Thoracic aorta (tissue), 2 donors: ENCODE measurements at places on chromosomes 5 and 9.

- DNase-seq, result no peak
Observed at GRCh38 chr5:77560677-77561263, 68.7 kb upstream of the WDR41 start.

DNA sequence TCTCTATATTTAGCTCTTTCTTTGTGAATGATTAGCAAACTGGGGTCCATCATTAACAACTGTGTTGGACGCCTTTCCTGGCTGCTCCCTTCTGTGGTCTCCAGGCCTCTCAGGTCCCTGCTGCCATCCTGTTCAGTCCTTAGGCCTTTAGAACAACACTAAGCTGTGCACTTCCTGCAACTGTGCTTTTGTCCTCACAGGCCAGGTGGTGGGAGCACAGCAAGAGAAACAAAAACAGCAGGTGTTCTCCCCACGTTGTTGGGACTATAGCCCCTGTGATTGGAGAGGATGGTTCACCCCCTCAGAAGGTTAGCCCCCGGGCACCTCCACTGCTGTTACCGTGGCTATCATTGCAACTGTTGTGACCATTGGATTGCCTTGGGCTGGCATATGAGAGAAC, 41.7 kb upstream of the CLINT1 start:
- no peak for DNase-seq

- DNase-seq, result no peak
Observed at GRCh38 chr5:35436400-35437057, 181.1 kb upstream of the SPEF2 start.

- DNase-seq, result no peak
Observed at GRCh38 chr9:87201351-87201751, 254.0 kb upstream of the GAS1 start.

DNA sequence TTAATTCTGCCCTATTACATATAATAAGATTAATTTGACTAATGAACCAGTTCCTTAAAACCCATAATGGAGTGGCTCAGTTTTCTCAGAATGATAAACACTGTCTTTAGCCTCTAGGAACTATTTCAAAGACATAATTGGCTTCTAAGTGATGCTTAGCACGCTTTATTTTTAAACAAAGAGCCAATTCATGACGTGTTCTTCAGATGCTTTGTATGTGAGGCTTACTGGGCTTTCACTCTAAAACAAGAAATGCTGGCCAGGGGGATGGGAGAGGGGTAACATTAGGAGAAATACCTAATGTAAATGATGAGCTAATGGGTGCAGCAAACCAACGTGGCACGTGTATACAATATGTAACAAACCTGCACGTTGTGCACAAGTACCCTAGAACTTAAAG, 7.6 kb upstream of the SFXN1 start:
- no peak for DNase-seq

- no peak for DNase-seq
Observed at GRCh38 chr5:98564836-98565235, 208.6 kb upstream of the RGMB start.

- DNase-seq, result no peak
Observed at GRCh38 chr5:165209101-165209727, 1703.8 kb downstream of the MAT2B start.

GRCh38 chr5:39449591-39449990, 24.8 kb upstream of the DAB2 start:
- DNase-seq, result no peak

DNA sequence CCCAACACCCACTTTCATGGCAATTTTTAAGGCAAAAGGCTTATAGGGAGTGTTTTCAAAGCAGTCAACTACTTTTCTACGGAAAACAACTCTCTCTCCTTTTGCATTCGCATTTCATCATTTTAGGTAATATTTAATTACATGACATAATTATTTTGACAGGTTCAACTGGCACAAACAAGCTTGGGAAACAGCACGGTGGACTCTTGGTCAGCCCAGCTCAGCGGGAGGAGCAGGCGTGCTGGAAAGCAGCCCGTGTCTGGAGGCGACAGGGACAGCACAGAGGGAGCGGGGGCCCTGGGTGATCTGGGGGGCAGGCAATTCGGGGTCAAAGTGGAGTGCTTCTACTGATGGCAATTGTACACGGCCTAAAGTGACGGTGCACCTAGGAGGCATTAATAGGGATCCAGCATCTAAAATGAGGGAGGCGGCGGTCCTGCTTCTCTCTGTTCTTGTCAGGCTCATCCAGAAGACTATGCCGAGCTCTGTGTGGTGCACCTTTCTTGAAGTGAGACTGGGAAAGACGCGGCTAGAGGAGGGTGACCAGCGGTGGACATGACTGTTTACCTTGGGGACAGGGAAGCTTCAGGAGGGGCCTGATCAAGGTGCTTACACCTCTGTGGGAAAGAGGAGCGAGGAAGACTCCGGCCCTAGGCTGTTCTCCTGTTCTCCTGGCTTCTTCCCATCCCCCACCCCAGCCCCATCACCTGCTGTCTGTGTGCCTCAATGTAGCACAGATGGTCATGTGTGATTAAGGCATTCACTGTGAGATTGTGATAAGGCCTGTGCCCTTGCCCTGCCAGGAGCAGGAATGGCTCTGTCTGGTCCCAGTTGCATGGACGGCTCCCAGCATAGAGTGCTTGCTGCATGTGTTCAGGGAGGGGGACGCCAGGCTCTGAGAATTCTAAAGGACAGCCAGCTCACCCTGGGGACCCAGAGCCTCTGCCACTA, 3.4 kb downstream of the MYMK start:
- no peak for DNase-seq

DNA sequence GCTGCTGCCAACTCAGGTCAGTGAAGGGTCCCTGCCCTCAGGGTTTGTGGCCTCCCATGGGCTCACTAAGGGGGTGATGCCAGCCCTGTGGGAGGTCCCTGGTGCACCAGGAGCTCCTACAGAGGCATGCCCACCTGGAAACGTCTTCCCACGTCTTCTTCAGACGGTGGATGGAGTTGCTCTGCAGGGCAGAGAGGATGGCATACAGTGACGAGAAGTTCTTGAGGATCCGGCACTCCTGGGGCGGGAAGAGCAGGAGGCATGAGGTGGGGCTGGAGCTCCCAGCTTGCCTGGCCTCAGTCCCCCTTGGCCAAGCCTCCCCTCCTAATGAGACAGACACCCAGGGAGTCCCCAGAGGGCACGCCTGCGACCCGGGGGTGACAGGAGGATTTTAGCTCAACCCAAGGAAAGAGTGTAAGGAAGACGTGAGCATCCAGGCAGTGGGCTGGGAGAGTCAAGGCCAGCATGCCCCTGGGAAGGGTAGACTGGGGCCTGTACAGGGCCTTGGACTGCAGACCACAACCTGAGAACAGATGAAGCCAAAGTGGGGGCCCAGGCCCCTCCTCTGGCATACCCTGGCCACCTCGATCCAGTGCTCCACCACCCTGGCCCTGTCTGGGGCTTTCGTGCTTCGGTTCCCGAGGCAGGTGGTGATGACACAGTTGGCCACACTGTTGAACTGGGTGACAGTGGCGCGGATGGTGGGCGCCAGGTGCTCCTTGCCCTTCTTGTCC, 14.4 kb downstream of the RALGDS start:
- no peak for DNase-seq

DNA sequence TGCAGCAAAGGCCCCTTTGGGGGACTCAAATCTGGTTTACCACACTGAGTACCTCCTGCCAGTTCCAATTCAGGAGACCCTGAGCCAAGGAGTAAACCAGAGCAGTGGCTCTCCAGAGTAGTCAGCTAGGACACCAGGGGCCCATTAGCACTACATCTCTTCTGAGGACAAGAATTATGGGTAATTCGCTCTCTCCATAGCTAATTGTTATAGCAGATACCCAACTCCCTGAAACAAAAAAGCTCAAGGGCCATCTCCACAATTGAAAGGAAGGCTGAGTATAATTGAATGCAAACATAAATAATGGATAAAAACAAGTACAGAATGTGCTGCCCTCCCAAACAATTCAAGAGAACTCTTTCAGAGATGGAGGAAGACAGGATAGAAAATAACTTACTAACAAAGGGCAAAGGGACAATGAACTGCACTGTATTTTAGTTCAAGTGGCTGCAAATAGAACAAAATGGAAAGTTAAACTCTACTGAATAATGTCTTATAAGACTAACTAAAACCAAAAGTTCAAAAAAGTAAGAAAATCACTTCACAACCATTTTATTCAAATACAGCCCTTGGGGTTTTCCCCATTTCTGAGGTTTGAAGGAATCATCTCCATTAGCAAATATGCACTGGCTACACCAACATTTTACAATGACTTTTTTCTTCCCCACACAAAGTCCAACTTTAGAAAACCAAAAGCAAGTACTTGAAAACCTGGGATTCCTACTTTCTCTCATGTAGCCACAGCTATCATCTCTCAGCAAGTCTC, 118.8 kb downstream of the SIL1 start:
- no peak for DNase-seq

DNA sequence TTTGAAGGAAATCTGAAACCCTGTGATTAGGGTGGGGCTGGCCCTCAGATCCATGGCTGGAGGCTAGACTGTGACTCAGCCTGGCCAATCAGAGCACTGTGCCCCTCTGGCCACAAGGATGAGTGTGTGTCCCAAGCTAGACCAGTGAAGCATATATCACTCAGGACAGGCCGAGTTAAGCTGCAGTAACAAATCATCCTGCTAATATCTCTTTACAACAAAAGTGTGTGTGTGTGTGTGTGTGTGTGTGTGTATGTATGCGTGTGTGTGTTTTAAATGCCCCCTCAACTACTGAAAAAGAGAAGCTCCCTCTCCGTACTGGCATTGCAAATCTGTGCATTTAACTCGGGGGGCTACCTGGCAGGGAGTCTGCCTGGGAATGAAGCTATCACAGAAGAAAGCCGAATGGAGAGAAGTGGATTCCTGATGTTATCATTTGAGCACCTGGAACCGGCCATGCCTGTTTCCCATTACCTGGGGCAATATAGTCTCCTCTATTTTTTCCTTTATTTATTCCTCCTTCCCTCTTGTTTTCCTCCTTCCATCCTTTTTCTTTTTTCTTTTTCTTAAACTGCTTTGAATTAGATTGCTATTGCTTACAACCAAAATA, 25.6 kb downstream of the STC2 start:
- no peak for DNase-seq

GRCh38 chr5:178058321-178059012, 54.9 kb upstream of the N4BP3 start:
- no peak for DNase-seq

GRCh38 chr9:112605518-112605917, 112.4 kb downstream of the INIP start:
- no peak for DNase-seq

- no peak for DNase-seq
Observed at GRCh38 chr9:37997636-37998374, 71.2 kb downstream of the SHB start.

DNA sequence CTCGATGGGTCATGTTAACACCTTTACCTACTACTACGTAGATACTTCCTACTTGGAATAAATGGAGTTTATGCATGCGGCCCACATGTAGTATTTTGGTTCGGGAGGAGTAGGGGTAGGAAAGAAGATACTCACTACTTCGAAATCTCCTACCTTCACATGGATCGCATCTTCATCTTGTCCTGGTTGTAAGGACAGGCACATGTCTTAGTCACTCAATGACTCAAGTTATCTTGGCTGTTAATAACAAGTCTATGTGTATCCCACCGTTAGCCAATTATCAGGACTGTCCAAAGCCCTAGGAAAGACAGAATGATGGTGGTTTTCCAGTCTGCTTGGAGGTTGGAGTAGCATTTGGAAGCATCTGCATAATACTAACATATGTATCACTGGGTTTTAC, 24.1 kb downstream of the CMYA5 start:
- no peak for DNase-seq

DNA sequence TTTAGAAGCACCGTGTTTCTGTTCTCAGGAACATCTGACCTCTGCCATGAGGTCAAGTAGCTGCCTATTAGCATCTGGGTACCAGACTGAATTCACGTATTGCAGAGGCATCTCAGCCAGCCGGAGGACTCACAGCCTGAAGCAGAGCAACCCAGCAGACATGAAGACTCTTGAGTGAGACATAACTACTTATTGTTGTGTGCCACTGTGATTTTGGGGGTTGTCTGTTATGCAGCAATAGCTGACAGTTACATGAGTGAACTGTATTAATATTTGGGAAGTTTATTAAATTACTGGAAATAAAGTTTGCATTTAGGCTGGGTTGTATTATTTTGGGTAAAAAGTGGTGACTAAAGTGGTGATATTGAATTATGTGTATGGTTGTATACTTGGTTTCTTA, 1.3 kb upstream of the ACOT12 start:
- no peak for DNase-seq

GRCh38 chr9:137977571-137978261, 100.1 kb downstream of the CACNA1B start:
- no peak for DNase-seq

GRCh38 chr5:32916648-32917047, 205.5 kb downstream of the NPR3 start:
- no peak for DNase-seq

- DNase-seq, result no peak
Observed at GRCh38 chr5:151096001-151096373, 15.2 kb upstream of the TNIP1 start.

DNA sequence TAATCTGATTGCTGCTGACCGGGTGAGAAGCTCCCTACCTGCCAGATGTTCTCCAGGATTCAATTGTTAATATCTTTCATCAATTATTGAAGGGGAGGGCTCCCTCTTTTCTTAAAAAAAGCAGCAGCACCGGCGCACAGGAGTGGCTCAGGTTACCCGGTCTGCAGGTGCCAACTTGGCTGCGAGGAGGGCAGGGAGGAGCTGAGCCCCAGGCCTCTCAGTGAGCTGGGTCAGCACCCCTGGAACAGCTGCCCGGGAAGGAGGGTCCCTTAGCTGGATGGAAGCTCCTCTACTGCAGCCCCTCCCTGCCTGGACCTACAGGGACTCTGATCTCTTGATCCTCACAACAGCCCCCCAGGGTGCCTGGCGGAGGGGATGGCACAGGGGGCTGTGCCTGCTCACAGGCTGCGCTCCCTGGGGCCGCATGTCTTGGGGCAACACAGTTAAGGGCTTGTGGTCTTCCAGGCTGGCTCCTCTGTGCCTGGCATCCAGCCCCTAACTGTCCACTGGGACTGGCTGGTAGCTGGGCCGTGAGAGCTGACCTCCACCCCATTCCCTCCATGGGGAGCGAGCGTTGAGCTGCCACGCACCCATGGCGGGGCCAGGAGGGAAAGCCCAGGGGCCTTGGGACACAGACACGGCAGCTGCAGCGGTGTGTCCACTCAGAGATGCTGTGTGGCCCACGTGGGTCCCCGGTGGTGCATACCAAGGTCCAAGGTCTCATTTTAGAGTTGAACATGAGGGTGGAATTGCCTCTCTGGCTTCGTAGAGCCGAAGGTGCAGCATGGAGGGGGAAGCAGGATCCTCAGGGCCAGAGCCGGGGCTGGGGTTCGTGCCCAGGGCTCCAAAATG, 28.6 kb upstream of the TMEM250 start:
- DNase-seq, result no peak

DNA sequence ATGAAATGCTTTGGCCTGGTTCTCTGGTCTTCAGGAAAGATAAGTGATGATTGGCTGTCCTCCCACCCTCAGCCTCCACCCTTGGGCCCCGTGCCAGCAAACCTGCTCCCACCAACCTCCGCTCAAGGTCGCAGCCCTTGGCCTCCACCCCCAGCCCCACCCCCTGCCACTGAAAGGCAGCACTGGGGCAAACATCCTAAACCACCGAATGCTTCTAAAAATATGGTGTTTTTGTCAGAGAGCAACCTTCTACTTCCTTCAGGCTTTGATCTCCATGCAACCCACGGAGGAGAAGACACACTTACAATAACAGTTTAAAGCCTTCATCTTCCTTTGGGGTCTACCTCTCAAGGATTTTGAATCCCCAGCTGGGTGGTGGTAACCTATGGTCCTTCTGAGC, 24.0 kb upstream of the TCF7 start:
- DNase-seq, result no peak
